Naive thymus-derived CD8-positive, alpha-beta T cell (primary cell): ENCODE measurements at places on chromosomes 4 and X. TPM values are rescaled to one million over a fixed set of nuclear protein-coding genes. Genes with fewer than 3 reads are reported as not detected.

DNA sequence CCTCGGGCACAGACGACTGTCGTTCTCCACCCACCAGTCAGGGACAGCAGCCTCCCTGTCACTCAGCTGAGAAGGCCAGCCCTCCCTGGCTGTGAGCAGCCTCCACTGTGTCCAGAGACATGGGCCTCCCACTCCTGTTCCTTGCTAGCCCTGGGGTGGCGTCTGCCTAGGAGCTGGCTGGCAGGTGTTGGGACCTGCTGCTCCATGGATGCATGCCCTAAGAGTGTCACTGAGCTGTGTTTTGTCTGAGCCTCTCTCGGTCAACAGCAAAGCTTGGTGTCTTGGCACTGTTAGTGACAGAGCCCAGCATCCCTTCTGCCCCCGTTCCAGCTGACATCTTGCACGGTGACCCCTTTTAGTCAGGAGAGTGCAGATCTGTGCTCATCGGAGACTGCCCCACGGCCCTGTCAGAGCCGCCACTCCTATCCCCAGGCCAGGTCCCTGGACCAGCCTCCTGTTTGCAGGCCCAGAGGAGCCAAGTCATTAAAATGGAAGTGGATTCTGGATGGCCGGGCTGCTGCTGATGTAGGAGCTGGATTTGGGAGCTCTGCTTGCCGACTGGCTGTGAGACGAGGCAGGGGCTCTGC lies 7.9 kb upstream of the MSANTD1 start:
- no peak for DNase-seq

DNA sequence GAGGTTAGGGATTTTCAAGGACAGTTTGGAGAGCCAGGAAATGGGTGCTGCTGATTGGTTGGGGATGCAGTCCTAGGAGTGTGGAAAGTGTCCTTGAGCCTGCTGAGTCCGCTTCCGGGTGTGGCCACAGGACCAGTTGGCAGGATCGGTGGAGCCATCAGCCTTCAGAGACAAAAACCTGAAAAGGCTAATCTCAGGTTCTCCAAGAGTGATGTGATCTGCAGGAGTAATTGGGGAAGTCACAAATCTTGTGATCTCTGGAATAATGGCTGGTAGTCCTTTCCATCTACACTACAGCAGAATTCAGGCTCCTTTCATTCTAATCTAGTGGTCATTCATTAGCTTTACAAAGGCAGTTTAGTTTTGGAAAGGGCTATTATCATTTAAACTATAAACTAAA lies 55.9 kb upstream of the BMP2K start:
- no peak for DNase-seq

- no peak for DNase-seq
These were observed 237.9 kb downstream of the ARHGAP10 start for GRCh38 chr4:147969573-147970385.

GRCh38 chrX:87434618-87435017 lies 83.0 kb upstream of the KLHL4 start:
- no peak for DNase-seq

Gene CXCL3
- total RNA-seq: not detected

DNA sequence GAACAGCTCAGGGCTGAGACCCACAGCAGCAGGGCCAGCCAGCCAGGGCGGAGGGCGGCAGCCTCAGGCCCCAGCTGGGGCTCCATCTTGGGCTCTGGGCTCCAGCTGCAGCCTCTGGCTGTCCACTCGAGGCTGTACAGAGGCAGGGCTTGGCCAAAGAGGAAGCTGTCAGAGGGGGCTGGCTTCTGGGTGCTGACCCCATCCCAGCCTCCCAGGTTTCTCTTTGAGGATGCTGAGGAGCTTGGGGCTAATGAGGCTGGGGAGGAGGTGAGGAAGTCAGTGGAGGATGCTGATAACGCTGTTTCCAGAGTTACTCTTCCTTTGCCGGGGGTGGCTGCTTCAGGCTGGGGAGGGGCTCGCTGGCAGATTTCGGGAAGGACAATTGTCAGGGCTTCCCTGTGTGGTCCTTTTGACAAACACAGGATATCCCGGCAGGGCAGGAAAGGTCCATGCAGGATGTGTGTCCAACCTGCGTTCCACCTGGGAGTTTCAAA lies at the start of gene DIPK2B:
TSS of gene DIPK2B (minus strand) at position 136 of the 494 bp plus-strand sequence. CDS start at position 86, 50 bp downstream.
- DNase-seq: no peak

Gene TECRL
- total RNA-seq: not detected

GRCh38 chr4:148857239-148857972 lies 415.2 kb upstream of the NR3C2 start:
- no peak for DNase-seq

GRCh38 chr4:112203593-112203992 lies 28.0 kb upstream of the AP1AR start:
- no peak for DNase-seq
